SK-N-DZ (cell line): ENCODE measurements at places on chromosomes 11 and 22.

GRCh38 chr11:10125522-10126133, 168.4 kb downstream of the SBF2 start:
- no peak for DNase-seq

GRCh38 chr22:24445481-24446259, 18.3 kb downstream of the ADORA2A start:
- DNase-seq = peak; percentile 47

DNA sequence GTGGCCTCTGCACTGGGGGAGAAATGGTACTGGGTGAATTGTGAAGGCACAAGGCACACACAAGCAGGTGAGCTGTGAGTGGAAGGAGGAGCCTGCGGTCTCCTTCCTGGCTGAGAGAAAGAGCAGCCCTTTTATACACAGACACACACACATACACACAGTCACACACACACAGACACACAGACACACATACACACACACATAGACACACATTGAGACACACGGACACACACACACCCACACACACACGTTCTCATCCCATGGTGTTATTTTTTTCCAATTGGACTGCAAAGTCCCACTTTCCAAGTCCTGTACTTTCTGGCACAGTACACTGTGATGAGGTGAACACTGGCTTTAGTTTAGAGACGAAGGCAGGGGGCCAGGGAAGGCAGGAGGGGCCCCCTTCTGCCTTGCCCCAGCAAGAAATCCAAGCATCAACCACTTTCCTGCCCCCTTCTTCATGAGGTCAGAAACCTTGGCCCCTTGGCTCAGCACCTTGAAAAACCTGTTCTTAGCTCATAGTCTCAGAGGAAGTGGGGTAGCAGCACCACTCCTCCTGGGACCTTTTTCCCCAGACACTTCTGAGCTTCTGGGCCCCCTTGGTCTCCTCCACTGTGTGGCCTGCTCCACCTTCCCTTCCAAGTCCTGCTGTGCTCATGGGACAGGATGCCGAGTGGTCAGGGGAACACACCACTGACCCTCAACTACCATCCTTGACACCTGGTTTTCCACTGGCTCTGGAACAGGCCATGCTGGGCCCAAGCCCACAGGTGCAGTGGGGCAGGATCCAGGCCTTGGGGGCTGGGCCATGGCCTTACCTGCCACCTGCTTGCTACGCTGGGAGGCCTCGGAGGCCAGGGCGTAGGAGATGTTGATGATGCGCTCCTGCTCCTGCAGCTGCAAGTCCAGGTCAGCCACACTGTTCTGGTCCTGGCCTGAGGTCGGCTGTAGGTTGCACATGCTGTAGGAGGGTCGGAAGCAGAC, 43.8 kb downstream of the C11orf58 start:
- DNase-seq = no peak

- DNase-seq = no peak
Measured at GRCh38 chr11:120881596-120881995, 142.3 kb upstream of the TBCEL start.

DNA sequence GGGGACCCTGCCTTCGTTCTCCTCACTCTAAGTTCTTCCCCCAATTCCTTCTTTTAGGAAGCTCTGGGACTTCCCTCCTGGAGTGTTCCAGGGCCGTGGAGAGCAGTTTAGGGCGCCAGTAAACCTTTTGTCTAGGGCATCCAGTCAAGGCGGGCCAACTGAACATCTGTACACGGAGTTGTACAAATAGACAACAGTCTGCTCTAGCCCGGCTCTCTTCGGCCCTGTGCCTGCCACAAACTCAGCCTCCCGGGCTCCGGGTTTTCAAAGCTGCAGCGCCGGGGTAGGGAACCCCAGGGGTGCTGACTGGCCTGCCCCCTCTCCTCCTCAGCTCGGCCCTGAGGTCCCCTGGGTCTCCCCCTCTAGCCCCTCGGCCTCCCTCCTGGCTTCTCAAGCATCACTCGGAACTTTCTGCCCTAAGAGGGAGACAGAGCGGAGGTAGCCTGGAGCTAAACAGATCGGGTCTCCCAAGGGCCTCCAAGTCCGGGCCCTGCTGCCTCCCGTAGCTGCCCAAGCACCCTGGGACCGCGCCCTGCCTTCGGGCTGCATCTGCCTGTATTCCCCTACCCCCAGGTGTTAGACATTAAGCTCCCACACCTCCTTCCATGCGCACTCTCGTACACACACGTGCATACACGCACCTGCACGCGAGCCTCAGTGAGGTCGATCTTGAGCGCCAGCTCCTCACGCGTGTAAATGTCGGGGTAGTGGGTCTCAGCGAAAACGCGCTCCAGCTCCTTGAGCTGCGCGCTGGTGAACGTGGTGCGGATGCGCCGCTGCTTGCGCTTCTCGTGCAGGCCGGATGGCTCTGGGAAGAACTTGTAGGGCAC, 3.3 kb downstream of the PHOX2A start:
- no peak for DNase-seq

- peak; percentile 6 for DNase-seq
Measured at GRCh38 chr11:116454020-116454645, 318.7 kb downstream of the BUD13 start.
